Activated effector memory CD4-positive, alpha-beta T cell treated with Interleukin-2 at 50 U/mL for 16 hours (primary cell): ENCODE measurements at places on chromosomes 2 and 18.

- DNase-seq, result no peak
Observed at GRCh38 chr18:51953521-51953920, 386.5 kb upstream of the DCC start.

GRCh38 chr2:134988994-134989605 is 58.1 kb downstream of the MAP3K19 start:
- DNase-seq, result no peak

DNA sequence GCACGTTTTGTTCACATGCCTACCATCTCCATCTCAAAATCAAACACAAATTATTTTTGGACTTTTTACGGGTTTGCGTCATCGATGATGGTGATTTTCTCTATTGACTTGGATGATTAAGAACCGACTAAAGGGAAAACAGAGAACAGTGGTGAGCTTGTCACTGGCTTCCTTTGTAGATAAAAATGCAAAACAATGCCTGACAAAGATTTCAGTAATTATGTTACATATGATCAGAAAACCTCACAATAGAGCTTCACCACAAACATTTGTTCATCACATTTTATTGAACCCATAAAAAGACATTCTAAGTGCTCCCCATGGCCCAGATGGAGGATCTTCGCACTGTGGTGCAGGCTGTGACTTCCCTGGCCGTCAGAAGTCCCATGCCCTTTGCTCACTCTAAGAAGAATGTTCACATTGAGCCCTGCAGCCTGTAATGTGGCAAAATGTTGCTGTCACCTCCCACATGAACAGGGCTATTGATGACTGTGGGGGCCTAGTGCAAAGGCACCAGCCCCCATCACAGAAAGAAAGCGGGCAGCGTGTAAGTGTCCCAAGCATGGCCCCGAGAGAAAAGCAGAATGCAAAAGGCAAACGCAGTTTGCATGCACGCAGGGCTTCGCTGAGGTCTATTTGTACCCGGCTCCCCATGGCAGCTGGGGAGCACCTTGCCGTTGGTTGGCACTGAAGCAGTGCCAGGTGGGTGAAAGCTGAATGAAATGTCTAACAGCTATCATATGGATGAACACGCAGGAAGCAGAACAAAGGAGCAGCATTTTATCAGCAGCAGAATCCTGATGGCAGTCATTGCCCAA is 60.6 kb downstream of the BCL2 start:
- no peak for DNase-seq

GRCh38 chr18:11496526-11497172 is 112.7 kb upstream of the SLC35G4 start:
- no peak for DNase-seq

DNA sequence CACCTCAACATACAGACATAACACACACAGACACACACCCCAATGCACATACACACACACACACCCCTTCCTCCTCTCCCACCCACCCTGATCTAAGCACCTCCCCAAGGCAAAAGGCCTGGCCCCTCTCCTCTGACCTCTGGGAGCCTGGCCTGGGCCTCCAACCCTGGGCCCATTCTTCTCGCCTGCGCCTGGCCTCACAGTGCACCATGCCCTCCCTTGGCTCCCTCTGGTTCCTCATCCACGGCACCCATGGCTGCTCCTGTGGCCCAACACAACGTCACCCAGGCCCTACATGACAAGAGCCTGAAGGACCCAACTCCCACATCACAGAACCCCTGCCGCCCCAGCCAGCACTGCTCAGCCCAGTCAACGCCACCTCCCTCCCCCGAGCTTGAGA is 281.3 kb downstream of the CELF4 start:
- no peak for DNase-seq

- no peak for DNase-seq
Observed at GRCh38 chr2:222739939-222740338, 68.5 kb downstream of the MOGAT1 start.

DNA sequence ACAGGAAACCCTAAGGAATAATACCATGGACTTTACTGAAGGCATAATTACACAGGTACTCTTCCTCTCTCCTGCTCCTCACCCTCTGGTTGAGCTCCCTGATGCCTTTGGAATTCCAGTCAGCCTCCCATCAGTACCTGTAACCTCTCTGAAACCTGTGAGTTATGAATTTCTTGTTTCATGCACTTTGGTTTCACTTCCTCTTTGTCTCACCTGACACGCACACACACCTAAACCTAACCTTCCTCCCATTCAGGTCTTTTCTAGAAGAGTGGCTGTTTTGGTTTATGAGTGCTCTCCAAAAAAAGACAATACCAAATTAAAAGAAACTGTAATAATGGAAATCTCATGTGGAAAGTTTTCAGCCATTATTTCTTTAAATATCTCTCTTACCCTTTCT is 451.3 kb upstream of the VWC2L start:
- no peak for DNase-seq

GRCh38 chr18:48990481-48991318 is 39.9 kb upstream of the SMAD7 start:
- DNase-seq, result no peak

DNA sequence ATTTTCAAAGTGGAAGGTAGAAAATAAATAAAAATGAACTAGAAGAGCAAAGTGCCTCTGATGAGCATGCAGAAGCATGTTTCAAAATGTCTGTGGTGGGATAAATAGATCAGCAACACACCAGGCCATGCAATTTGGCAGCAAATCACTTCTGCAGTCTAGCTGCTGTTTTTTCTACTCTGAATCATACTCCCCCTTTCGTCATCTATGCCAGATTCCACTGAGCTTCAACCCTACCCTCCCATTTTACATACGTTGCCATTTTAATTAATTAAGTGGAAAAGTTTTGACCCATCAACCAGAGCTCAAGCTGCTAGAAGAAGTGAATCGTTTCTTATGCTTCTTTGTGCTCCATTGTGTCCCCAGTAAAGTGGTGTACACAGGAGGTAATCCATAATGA is 79.3 kb downstream of the NRXN1 start:
- DNase-seq, result no peak

- DNase-seq, result no peak
Observed at GRCh38 chr2:78977661-78978145, 47.8 kb upstream of the REG3G start.

GRCh38 chr2:9630117-9630735 is 571 bp downstream of the YWHAQ start:
- DNase-seq, result peak; percentile 65

GRCh38 chr2:191622374-191623320 is 55.3 kb upstream of the NABP1 start:
- DNase-seq, result no peak
